ENCODE measurements at places on chromosomes 7 and 10.

DNA sequence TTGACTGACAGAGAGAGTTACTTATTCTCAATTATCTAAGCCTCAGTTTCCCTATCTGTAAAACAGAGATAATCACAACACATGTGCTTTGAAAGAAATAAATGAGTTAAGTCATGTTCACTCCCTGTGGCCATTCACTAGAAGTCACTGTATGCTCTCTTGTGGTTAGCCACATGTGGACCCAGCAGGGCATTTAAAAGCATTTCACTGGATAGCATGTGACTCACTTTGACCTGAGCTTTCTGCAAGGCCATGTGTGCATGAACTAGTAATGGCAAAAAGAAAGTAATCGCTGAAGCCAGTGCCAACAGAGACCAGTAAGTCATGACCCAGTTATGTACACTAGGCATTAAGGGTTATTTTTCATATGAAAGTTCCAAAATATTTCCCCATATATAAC is 557.0 kb upstream of the IGFBP3 start:
- DNase-seq = no peak

GRCh38 chr7:1654738-1655475 is 15.2 kb upstream of the ELFN1 start:
- DNase-seq = no peak

DNA sequence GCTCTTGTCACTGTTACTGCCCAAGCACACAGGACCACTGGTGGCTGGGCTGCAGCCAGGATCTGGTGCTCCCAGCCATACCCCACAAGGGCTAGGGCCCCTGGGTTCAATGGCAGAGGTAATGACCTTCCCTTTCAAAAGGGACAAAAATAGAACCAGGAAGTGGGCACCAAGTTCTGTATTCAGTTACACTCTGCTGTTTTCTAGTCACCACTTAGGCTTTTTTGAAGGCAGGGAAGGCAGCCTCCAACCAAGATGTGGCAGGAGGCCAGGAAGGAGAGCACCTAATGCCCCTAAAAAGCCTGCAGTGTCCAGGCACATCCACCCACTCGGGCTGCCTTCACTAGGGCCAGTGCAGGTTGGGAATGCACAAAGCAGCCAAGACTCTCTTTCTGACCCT is 47.8 kb downstream of the NOD1 start:
- DNase-seq = no peak

- DNase-seq = no peak
Observed at GRCh38 chr10:97065128-97065527, 120.6 kb downstream of the SLIT1 start.

GRCh38 chr7:68676813-68677535 is 921.3 kb upstream of the AUTS2 start:
- DNase-seq = no peak

- no peak for DNase-seq
Observed at GRCh38 chr7:72183835-72184234, 228.3 kb downstream of the CALN1 start.

GRCh38 chr7:134514663-134515062 is 12.7 kb upstream of the AKR1B10 start:
- peak; percentile 4 for DNase-seq

- no peak for DNase-seq
Observed at GRCh38 chr7:142983825-142984224, 21.7 kb upstream of the KEL start.

DNA sequence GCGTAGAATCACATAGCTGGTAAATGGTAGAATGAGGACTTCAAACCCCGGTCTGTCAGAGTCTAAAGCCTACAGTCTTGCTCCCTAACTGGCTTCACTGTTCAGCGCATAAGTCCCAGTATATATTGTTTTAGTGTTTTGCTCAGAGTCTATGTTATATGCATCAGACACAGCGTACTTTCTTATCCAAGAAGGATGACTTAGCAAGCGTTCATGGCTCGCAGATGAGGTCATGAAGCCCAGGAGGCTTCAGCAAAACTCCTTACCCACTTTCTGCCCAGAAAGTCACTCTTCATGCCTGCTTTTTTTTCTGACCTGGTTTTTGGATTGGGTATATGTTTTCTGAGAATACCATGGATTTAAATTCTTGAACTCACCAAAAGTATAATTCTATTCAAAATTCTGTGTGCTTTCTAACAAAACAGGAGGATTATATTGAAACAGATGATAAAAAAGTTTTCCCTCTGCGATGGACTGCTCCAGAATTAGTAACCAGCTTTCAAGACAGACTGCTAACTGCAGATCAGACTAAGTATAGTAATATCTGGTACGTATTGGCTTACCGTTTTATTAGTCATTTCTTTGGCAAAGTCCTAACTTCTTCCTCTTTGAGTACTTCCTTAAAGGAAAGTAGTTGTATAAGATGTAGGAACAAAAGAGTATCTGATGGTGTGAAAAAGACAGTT is 24.6 kb upstream of the BHLHA15 start:
- DNase-seq = no peak

GRCh38 chr10:99368646-99369045 is 39.5 kb downstream of the CNNM1 start:
- no peak for DNase-seq

DNA sequence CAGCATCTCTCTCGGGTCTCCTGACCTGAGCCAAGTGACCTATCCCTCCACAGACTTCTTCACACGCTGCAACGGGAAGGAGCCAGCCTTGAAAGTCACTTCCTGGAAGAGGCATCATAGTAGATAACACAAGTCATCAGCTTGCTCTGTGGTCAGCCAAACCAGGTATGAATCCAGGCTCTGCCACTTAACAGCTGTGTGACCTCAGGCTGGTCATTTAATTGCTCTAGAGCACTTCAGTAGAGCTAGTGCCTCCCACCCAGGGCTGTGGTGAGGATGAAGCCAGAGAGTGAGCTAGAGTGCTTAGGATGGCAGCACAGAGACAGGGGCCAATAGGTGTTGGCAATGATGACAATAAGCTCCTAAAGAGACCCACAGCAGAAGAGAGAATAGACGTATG is 247.7 kb upstream of the ZMIZ1 start:
- no peak for DNase-seq

DNA sequence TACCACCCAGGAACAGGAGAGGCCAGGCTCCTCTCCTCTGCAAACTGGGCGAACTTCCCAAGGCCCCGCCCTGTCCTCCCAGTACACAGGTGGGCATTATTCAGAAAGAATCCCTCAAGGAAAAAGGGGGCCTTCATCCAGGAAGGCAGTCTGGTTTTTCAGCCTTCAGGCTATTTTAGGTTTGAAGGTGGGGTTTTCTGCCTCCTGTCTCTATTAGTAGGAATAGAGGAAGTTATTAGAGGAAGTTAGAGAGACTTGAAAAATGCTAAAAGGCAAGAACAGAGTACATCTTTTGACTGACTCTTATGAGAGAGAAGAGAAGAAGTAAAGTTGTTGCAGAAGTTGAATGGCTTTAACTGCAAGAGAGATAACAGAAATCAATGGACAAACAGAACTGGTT is 250.9 kb upstream of the SORCS1 start:
- DNase-seq = no peak

- no peak for DNase-seq
Observed at GRCh38 chr7:148461392-148462179, 129.0 kb upstream of the C7orf33 start.

DNA sequence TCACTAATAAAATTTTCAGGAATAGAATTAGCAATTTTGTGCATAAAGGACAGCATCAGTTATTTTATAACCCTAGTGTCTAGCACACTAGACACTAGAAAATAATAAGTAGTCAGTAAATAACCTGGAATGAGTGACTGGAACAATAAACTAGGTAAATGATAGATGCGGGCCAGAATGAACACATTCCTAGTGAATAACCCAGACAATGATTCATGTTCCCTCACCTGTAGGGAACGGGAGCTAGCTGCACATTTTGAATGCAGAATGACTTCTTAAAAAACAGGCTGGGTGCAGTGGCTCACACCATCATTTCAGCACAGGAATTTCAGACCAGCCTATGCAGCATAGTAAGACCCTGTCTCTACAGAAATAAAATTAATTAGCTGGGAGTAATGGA is 3.2 kb upstream of the ATOH7 start:
- DNase-seq = no peak

DNA sequence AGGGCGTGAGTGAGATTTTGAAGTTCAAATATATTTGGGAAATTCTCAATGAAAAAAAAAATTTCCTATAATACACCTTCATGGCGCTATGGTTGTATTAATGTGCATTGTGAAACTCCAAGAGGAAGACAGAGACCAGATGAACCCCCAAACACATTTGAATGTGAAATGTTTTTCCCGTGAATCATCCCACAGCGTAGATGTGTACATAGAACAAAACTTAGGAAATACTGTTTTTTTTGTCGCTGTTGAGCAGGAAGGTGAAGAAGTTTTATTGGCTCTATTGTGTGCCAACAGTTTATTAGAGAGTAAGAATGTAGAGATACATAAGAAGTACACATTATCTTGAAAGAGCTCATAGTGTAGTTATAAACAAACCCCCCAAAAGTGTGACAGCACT is 134.0 kb downstream of the KCND2 start:
- DNase-seq = no peak

DNA sequence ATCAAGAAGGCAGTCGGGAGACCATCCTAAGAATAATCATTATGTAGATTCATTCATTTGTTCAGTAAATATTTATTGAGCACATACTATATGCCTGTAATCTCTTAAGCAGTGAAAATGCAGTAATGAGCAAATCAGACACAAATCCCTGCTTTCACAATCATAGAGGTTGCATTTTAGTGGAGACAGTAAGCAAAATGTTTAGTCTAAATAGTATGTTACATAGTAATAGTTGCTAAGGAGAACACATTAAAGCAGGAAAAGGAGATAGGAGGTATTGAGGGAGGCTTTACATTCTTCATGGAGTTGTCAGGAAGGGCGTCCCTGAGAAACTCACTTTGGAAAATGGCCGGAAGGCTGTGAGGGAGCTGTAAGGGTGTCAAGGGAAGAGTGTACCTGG is 79.9 kb downstream of the CDK14 start:
- no peak for DNase-seq

- DNase-seq = no peak
Observed at GRCh38 chr10:83287374-83287773, 851.9 kb upstream of the GHITM start.

GRCh38 chr7:44962483-44963251 is 16.1 kb downstream of the MYO1G start:
- no peak for DNase-seq

- peak; percentile 70 for DNase-seq
Observed at GRCh38 chr7:102425639-102426267, 7.6 kb upstream of the ORAI2 start.

DNA sequence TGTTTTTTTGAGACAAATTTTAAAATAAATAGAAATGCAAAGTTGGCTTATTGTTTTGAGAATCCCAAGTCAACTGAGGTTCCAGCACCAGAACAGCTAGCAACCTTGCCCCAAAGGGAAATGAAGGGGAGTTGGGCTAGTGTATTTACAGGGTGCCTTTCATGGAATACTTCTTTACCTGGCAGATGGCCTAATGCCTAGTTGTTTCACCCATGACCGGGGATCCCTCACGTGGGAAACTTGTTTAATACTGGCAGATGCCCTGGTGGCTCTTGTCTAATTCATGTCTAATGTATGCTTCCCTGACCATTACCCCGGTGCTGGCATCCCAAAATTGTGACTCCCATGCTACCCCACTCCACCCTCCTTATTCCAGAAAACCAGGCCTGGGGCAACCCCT is 861.1 kb upstream of the ZWINT start:
- DNase-seq = no peak

GRCh38 chr10:91140995-91141549 is 79.4 kb upstream of the PCGF5 start:
- no peak for DNase-seq

- no peak for DNase-seq
Observed at GRCh38 chr7:33128631-33128989, 754 bp upstream of the BBS9 start.

GRCh38 chr10:61907587-61907986 is 6.1 kb downstream of the ARID5B start:
- DNase-seq = no peak

GRCh38 chr10:37711617-37712488 is 145.6 kb downstream of the ZNF248 start:
- no peak for DNase-seq

- DNase-seq = no peak
Observed at GRCh38 chr7:97270280-97270679, 152.8 kb downstream of the SDHAF3 start.

DNA sequence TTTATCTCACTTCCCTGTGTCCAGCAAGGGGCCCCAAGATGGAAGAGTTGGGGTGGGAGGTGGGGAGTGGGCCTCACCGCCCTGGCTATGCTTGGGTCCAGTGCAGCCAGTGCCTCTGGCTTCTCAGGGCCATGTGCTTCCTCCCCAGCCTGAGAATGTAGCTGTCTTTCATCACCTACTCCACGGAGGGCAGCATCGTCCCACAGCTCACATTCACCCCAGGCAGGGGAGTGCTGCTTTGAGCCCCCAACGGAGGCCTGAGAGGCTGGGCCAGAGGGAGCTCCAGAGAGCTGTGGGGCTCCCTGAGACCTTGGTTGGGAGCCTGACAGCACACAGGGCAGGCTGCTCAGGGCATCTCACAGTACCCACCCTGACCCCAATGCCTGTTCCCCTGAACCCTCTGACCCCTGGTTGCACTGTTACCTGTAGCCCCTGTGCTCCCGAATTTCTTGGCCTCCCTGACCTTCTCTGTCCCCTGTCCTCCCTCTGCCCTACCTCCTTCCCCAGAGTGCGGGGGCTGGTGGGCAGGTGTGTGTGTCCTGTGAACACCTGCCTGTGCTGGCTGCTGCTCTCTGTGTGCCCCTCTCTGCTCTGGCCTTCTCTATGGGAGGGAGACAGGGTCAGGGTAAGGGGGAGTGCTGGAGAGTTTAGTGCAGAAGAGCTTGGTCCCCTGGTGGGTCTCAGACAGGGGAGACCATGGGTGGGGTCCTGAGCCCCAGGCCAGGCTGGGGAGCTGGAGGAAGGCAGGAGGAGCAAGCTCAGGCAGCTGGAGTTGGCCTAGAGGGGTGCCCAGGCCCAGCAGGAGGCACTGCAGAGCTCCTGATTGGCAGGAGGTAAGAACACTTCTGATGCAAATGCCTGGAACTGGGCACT is 19.6 kb upstream of the ZNF488 start:
- no peak for DNase-seq

- DNase-seq = no peak
Observed at GRCh38 chr7:130380861-130381455, 664 bp downstream of the CPA1 start.

DNA sequence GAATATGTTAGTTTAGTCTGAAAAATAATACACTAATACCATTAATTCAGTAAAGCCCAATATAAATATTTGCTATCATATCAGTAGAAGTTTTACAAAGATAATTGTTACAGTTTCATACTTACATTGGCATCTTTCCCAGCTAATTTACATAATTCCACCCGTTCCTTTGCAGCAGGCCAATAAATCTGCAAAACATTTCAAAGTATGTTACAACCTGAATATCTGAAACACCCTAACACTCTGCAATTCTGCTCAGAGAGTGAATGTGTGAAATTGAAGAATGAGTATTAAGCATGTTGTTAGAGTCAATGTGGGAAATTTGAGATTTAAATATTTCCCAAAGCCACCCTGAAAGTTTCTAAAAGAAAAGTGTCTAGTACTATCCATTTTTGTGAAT is 105.5 kb downstream of the SEMA3D start:
- no peak for DNase-seq

GRCh38 chr7:90824386-90825307 is 228.5 kb downstream of the CDK14 start:
- DNase-seq = no peak
